Dermis blood vessel endothelial cell (primary cell): ENCODE measurements at places on chromosomes 7 and 10. TPM values are rescaled to one million over a fixed set of nuclear protein-coding genes. Genes with fewer than 3 reads are reported as not detected.

GBX1 gene
- not detected in 2 replicates for total RNA-seq

ATG9B gene
- total RNA-seq: 0.28 TPM in 1 of 2 replicates, not detected in the other

LRRC18 gene
- total RNA-seq: not detected in 2 replicates

PPP1R17 gene
- total RNA-seq: not detected in 2 replicates

RABGEF1 gene
- 19.5 and 33.2 TPM in 2 replicates for total RNA-seq
